ENCODE measurements at places on chromosomes 13 and 19. TPM values are rescaled to one million over a fixed set of nuclear protein-coding genes. Genes with fewer than 3 reads are reported as not detected.

Gene PSG2
- total RNA-seq, result not detected

Gene CAPS
- total RNA-seq, result 7.0 TPM

Gene MAG
- total RNA-seq, result 0.47 TPM

Gene OR10H4
- not detected for total RNA-seq

Gene NLRP4
- under 0.01 TPM for total RNA-seq

Gene C19orf38
- 0.94 TPM for total RNA-seq

Gene IL11
- total RNA-seq, result 0.16 TPM

Gene SIGLEC5
- not detected for total RNA-seq

Gene CD37
- 1.1 TPM for total RNA-seq

Gene PSG3
- not detected for total RNA-seq

Gene IL17D
- total RNA-seq, result 7.6 TPM

Gene CGB5
- total RNA-seq, result not detected

Gene MYO16
- total RNA-seq, result 105 TPM

Gene CEACAM1
- total RNA-seq, result not detected

Gene BEST2
- total RNA-seq, result 0.16 TPM

Gene PSPN
- total RNA-seq, result 3.6 TPM

Measured in occipital lobe (tissue), 3 donors.